Activated CD4-positive, alpha-beta T cell treated with anti-CD3 and anti-CD28 coated beads, Interleukin-2, amount 50 U/mL, for 48 hours (primary cell): ENCODE measurements at places on chromosomes 16 and 17.

GRCh38 chr16:75590920-75591843 is 25.0 kb downstream of the GABARAPL2 start:
- no peak for DNase-seq

DNA sequence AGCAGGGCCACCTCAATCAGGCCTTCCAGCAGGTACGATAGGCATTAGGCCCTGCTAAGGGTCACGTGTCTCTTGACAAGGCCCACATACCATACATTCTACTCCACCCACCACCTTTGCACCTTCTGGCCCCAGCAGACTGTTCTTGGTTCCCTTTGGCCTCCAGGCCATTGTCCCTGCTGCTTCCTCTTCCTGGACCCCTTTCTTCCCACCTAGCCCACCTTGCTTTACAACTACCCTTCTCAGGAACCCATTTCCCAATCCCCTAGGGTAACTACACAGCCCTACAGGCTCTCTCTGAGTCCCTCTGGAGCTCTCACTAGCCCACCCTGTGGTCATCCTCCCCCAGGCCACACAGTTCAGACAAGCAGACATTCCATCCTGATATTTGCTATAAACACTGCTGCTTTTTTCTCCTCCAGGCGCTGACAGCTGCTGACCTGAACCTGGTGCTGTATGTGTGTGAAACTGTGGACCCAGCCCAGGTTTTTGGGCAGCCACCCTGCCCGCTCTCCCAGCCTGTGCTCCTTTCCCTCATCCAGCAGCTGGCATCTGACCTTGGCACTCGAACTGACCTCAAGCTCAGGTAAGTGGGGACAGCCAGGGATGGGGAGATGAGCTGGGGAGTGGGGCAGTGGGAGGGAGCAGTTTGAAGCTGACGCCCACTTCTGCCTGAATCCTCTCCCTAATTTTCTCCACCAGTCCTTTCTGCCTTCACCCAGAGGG is 1.4 kb upstream of the NRN1L start:
- DNase-seq: no peak

DNA sequence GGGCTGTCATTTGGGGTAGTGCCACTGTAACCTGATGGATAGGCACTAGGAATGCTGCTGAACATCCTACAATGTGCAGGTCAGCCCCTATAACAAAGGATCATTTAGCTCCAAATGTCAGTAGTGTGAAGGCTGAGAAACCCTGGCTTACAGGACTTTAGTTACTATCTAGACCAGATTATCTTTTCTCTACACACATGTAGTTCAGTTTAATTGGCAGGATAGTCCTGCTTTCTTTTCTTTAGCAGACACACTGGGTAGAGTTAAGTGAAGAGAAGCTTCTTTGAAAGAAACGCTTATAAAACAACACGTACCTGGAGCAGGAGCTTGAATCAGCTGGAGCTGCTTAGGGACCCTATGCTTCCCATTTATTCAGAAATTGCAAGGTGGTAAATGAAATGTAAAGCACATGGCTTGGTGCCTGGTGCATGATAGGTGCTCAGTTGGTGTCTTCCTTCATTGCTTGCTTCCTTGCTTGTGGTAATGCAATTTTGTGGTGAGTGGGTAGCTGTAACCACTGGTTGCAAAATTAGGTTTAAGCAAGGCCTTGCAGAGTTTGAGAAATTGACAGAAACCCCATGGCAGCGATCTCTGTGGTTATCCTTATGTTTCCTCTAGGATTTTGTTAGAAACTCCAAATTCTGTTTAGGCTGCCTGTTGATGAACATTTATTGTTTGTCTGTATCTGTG is 9.4 kb downstream of the METTL9 start:
- DNase-seq: no peak

DNA sequence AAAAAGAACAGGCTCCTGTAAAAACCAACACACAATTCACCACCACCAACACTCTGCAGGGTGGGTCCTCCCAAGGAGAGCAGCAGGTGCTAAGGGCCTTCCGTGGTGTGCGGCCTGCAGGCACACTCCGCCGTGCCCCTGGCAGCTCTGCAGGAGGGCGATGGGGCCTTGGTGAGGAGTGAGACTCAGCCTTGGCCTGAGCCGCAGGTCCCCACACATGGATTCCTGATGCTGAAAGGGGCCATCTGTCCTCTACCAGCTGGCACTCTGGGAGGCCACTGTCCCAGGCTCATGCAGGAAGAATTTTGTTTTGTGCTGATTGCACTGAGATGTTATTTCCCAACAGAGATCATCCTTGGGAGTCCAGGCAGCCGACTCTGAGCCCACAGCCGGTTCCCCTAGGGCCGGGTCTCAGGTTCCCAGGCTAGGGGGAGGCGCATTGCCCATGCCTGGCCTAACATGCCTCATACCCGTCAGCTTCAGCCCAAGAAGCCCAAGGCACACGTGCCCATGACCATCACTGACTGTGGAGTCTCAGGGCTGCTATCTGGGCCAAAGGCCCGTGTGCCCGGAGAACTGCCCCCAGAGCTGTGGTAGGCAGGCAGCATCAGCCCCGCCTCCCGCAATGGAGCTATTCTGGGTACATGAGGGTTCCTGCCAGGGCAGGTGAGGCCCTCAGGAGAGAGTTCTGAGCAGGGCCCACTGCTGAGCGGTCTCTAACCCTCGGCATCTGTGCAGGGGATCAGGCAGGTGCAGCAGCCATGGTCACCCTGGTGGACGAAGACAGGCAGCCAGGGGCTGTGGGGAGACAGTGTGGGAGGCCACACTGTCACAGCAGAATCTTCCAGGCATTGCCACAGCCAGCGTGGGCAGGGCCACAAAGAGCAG is 97.9 kb upstream of the ZNF469 start:
- no peak for DNase-seq

GRCh38 chr17:5210614-5211252 is 19.1 kb upstream of the ZNF594 start:
- no peak for DNase-seq

DNA sequence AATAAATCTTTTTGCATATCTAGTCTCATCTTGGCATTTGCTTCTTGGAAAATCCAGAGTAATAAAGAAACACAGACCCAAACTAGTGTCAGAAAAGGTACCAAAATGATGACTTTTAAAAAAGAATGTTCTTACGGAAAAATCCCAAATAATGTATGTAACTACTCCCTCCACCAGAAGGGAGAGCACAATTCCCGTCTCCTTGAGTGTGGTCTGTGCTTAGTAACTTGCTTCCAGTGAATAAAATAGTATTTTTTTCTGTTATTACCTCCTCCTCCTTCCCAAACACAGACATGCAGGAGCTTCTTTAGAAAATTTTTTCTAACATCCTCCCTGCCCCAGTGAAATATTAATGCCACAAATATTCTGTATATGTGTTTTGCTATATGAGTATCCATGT is 358.1 kb downstream of the ZFHX3 start:
- no peak for DNase-seq
